IMR-90 (cell line): ENCODE measurements at places on chromosomes 1 and 21. TPM values are rescaled to one million over a fixed set of nuclear protein-coding genes. Genes with fewer than 3 reads are reported as not detected.

- H3K27me3 ChIP-seq: peaks cover 4% of the 10 kb centered on the region; the same call in 1 of the 2 replicates
- no peak for DNase-seq
- H3K27ac ChIP-seq: no peak overlapping the region
- H3K4me1 ChIP-seq: 0 out of 2 replicates have a peak, but pooled peaks cover 2% of the 10 kb centered on the region
- H3K36me3 ChIP-seq: no peaks in the 10 kb centered on the region
Measured at GRCh38 chr1:236689713-236690569, 3.6 kb downstream of the ACTN2 start.

CRNN gene
- not detected in 2 replicates for total RNA-seq

TFAP2E gene
- under 0.01 TPM in 2 replicates for total RNA-seq

RAB3B gene
- 78.5 and 91.9 TPM in 2 replicates for total RNA-seq

COL16A1 gene
- 28.6 and 34.2 TPM in 2 replicates for total RNA-seq
